CD4-positive, alpha-beta T cell (primary cell): ENCODE measurements at places on chromosomes 7 and 10. TPM values are rescaled to one million over a fixed set of nuclear protein-coding genes. Genes with fewer than 3 reads are reported as not detected.

DNA sequence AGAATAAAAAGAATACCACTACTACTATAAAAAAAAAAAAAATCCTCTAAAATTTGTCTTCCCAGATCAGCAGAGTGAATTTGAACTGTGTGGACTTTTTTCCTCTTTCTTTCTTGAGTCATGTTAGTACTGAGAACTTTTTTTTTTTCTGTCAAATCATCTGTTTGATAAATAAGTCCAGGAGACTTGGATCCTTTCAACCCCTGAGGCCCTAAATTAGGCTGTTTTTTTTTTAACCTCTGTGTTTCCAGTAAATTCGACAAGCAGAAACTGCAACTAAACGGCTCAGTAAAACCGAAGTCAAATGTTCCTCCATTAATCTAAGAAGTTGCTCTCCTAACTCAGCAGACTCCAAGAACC, 2.7 kb downstream of the MAP3K8 start:
- peak overlapping the region; percentile 33 for H3K4me3 ChIP-seq
- DNase-seq: no peak
- no peaks in the 10 kb centered on the region for H3K27me3 ChIP-seq

Gene CCL24
- not detected for total RNA-seq

Gene FXYD4
- not detected for total RNA-seq

Gene TBC1D12
- total RNA-seq: 0.42 TPM

DNA sequence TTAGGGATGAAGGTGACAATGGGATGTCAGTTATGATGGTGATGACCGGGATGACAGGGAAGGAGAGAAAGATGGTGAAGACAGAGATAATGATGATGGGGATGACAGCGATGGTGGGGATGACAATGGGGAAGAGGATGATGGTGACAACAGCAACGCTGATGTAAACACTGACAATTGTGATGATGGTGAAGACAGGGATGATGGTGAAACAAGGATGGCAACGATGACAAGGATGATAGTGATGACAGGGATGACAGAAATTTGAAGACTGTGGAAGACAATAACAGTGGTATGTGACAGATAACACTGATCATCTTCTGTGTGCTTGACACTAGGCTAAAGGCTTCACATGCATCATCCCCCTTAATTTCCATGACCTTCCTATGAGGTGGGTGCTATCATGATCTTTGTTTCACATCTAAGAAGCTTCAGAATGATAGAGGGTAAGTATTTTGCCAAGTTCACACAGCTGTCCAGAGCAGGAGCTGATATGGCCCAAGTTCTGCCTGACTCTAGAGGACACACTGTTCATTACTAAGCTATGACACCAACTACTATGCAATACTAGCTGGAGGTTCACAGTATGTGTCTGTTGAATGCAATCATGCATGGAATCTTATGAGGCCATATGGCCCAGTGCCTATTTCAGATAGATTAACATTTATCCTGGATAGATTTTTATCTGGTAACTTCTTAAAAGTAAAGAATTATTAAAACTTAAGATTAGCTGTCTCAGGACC, 105.6 kb downstream of the RNLS start:
- no peaks in the 10 kb centered on the region for H3K36me3 ChIP-seq
- H3K27ac ChIP-seq: no peak overlapping the region
- H3K4me1 ChIP-seq: no peaks in the 10 kb centered on the region
- H3K4me3 ChIP-seq: no peak overlapping the region
- H3K27me3 ChIP-seq: no peaks in the 10 kb centered on the region
- no peak for DNase-seq
